SK-MEL-5 (cell line): ENCODE measurements at places on chromosomes 3 and 15.
A peak's percentile ranks its signal among the peaks of the same experiment; 100 is the strongest.

DNA sequence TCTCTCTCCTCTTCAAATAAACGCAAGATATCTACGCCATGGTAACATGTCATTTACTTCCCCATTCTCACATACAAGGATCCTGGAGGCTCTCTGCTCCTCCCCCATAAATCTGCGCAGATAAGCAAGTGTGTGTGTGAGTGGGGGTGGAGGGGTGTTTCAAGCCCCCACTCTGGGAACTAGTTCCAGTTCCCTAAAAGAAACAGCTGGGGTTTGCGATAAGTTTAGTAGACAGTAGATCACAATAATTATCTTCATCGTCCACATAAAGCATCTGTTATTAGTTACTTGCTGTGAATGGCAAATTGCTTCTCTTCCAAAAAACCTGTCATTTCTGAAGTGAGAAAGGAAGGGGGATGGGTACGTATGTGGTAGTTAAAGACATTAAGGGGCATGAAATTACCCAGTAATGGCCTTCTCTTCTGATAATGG is 79.8 kb downstream of the RBPMS2 start:
- no peak for DNase-seq

GRCh38 chr3:13841141-13841540 is 38.7 kb downstream of the WNT7A start:
- no peak for DNase-seq

- DNase-seq = no peak
Observed at GRCh38 chr15:52031556-52031955, 12.5 kb downstream of the MAPK6 start.

DNA sequence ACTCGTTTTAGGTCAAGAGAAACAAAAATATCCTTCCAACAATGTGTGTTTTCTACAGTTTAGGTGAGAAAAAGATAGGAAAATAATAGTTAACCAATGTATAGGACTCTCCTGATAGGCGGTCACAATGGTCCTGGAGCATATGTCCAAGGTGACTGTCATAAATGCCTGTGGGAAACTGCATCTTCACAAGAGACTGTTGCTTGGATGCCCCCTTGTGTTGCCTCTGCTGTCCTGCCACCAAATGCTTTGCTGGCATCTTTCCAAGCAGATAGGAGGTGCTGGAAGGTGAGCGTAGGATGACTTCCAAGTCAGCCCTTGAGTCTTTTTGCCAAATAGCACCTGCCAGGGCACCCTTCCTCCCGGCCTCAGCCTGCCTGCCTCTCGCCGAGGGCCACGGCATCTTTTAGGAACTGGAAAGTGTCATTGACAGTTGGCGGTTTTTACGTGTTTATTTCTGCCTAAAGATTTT is 24.1 kb upstream of the SACM1L start:
- DNase-seq = peak; percentile 77

DNA sequence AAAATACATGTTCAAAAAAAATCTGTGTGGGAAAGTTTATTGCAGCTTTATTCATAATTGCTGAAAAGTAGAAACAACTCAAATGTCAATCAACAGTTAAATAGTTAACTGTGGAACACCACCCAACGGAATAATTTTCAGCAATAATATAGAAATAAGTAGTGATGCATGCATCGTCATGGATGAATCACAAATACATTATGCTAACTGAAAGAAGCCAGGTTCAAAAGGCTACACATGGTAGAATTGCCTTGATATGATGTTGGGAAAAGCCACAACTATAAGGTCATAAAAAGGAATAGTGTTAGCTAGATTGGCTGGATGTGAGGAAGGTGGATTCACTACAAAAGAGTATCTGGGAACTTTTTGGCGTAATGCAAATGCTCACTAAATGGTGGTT is 82.0 kb downstream of the GMNC start:
- no peak for DNase-seq

GRCh38 chr3:171812811-171813210 is 2.5 kb upstream of the PLD1 start:
- no peak for DNase-seq

GRCh38 chr3:84108442-84108971 is 850.3 kb upstream of the CADM2 start:
- peak; percentile 94 for DNase-seq

- no peak for DNase-seq
Observed at GRCh38 chr3:129058441-129059200, 2.0 kb upstream of the GP9 start.
